ENCODE measurements at places on chromosomes 13 and 19.

DNA sequence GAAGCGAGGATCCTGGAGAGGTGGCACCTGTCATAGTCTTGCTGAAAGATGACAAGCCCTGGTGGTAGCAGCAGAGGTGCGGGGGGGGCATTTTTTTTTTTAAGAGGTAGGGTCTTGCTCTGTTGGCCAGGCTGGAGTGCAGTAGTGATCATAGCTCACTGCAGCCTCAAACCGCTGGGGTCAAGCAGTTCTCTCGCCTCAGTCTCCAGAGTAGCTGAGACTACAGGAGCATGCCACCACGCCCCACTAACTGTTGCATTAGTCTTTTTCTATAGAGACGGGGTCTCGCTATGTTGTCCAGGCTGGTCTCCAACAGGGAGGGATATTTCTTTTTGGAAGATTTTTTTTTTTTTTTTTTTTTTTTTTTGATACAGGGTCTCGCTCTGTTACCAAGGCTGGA is 3.3 kb downstream of the BAX start:
- DNase-seq = no peak

- no peak for DNase-seq
Measured at GRCh38 chr13:46909042-46909441, 12.2 kb upstream of the HTR2A start.

GRCh38 chr13:72638059-72638815 is 89.2 kb downstream of the MZT1 start:
- DNase-seq = no peak

DNA sequence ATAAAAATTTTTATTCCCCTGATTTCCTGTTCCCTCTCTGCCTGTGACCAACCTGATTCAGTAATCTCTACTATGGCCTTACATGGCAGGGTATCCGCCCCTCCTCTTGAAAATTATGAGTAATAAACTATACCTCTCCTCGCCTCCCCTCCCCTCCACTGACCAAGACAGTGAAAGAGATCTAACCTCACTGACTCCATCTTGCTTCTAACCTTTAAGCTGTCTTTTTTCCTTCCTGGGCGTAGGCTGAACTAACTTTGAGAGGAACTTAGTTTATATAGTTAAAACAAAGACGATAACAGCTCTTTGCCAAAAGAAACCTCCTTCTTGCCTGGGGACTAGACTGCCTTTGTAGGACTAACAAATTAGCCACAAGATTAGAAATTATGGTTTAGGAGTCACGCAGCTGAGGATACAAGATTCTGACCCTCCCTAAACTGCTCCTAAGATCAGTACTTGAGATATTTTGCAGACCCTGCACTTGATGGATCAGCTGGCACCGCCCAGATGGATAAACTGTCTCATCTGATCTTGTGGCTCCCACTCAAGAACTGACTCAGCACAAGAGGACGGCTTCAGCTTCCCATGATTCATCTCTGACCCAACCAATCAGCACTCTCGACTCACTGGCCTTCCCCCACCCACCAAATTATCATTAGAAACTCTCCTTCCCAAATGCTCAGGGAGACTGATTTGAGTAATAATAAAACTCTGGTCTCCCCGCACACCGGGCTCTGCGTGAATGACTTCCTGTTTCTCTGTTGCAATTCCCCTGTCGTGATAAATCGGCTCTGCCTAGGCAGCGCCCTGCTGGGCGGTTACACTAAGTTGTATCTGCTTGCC is 187.1 kb downstream of the TDRD3 start:
- peak; percentile 32 for DNase-seq

GRCh38 chr19:38869836-38870607 is 8.1 kb downstream of the RINL start:
- DNase-seq = peak; percentile 82

- no peak for DNase-seq
Measured at GRCh38 chr19:36265064-36265463, 50.2 kb downstream of the ZNF146 start.

GRCh38 chr13:98719527-98720250 is 32.8 kb downstream of the SLC15A1 start:
- no peak for DNase-seq

DNA sequence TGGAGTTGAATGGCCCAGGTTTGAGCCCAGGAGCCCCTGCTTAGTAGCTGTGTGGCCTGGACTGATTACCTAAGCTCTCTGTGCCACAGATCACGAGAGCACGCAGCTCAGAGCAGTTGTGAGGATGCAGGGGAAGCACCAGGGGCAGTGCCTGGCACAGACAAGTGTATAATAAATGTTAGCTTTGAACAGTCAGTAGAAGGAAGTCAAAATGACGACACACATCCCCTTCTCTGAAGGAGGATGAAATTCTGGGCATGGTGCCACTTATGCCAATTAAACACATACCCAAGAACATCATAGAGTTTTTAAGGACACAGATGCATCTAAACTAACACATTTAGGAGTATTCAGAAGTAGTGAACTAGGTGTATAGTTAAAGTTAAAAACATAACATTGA is 24.9 kb upstream of the SIGLEC11 start:
- no peak for DNase-seq

- DNase-seq = no peak
Measured at GRCh38 chr19:1343041-1343440, 40.7 kb upstream of the NDUFS7 start.

DNA sequence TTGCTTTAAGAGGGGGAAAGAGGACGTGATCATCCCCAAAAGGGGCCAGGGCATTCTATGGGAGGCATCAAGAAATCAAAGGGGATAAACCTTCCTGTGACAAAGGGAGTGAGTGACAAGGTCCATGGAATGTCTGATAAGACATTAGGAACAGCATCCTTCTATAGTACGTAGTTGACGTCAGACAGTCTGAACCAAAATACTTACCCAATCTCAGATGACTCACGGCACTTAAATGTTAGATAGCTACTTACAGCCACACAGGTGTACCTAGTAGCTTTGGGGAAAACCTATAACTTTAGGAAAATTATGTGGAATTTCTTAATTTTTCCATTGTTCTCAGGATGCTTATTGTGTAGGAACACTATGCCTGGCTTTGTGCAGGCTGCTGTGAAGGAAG is 4.9 kb downstream of the LGALS16 start:
- DNase-seq = no peak

Measured in uterus (tissue), 4 donors.